ENCODE measurements at places on chromosomes 7 and 10. TPM values are rescaled to one million over a fixed set of nuclear protein-coding genes. Genes with fewer than 3 reads are reported as not detected.
A peak's percentile ranks its signal among the peaks of the same experiment; 100 is the strongest.

The BHLHA15 gene
- 2.4 TPM for total RNA-seq

The GRID2IP gene
- not detected for total RNA-seq

DNA sequence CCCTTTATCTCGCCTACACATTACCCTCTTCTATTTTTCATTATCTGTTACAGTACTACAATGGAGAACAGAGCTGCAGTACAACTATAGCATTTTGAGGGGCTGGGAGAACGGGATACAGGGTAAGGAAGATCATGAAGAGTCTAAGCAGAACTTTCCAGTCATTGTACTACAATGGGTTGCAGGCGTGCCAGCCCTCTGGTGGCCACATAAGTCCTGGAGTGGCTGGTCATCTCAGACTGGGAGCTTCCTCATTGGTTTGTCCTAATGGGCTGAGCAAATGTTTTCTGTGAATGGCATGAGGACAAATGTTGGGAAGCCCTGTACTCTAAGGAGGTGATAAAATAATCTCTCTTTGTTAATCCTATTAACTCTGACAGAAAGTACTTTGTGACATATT is 33.0 kb downstream of the TMEM106B start:
- peak; percentile 37 for DNase-seq

DNA sequence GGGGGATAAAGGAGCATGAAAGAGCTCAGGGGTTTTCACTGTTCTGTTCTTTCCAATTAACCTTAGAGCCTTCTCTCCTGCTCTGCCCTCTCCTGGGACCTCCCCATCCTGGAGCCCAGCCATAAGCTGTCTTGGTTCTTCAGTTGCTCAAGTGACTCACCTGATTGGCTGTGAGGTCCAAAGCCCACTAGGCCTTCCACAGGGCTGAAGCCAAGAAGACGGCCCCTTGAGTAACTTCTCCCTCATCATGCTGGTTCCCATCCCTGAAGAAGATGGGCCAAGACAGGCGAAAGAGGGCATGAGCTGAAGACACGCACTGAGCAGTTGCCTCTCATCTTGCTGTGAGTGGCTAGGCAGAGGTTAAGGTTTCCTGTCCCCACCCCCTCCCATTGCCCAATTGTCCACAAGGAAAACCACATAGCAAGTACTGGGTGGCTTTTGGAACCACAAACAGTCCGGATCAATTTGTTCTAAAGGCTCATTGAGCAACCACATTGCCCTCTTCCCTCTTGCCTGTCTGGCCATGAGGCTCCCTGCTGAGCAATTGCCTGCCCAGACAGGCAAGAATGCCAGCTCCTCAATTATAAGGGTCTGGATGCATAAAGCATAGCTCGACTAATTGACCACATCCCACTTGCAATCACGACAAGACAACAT is 43.9 kb upstream of the GPAM start:
- DNase-seq, result no peak

GRCh38 chr10:127619546-127620325 is 70.6 kb downstream of the NPS start:
- DNase-seq, result no peak

Measured in K562 (cell line).